WTC11 (cell line): ENCODE measurements at places on chromosomes 5 and 9. TPM values are rescaled to one million over a fixed set of nuclear protein-coding genes. Genes with fewer than 3 reads are reported as not detected.

RNF180 gene
- total RNA-seq: 2.5 to 3.4 TPM (median 2.7 TPM) in 3 replicates

DNA sequence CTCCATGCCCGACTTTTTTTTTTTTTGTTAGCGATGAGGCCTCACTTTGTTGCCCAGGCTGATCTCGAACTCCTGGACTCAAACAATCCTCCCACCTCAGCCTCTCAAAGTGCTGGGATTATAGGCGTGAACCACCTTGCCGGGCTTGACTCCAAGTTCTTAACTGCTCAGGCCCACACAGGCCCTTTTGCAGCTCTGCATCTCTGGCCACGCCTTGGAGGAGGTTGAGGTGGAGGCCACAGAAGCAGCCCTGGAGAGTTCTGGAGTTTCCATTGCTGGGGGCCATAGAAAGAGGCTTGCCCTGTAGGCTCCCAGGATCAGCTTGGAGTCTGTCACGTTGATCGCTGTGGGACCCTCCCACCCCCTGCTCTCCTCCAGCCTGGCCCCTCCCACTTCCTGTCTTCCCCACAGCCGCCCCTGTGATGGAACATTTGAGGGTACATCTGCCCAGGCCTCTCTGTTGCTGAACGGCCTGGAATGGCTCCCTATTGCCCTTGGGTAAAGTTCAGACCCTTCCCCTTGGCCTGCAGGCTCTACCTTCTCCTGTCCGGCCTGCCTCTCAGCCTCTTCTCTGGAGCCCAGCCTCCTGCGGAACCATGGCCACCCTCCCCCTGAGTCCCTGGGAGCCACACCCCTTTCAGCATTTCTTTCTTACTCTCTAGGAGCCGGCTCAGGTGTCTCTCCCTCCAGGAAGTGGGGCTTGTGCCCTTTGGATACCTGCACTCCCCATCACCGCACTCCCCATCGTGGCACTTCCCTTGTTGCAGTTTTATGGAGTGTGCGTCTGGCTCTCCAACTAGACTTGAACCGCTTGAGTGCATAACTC lies 30.4 kb upstream of the IER5L start:
- peak overlapping the region; percentile 97 for H3K4me3 ChIP-seq
- peaks cover 38% of the 10 kb centered on the region for H3K4me1 ChIP-seq
- peaks cover 3% of the 10 kb centered on the region; the same call in 1 of the 2 replicates for H3K27me3 ChIP-seq
- H3K36me3 ChIP-seq: peaks cover 4% of the 10 kb centered on the region
- peak; percentile 84 for DNase-seq

- H3K36me3 ChIP-seq: no peaks in the 10 kb centered on the region
- 0 out of 2 replicates have a peak overlapping the region, but pooled peaks have one; percentile 19 for H3K27ac ChIP-seq
- H3K4me3 ChIP-seq: no peak overlapping the region
- H3K4me1 ChIP-seq: peaks cover 41% of the 10 kb centered on the region
These were observed 96.8 kb downstream of the INIP start for GRCh38 chr9:112621018-112621655.

GRCh38 chr9:92968081-92968480 lies 20.8 kb downstream of the FGD3 start:
- H3K27me3 ChIP-seq: no peaks in the 10 kb centered on the region; the same call in 1 of the 2 replicates
- H3K27ac ChIP-seq: no peak overlapping the region
- H3K4me3 ChIP-seq: no peak overlapping the region
- H3K4me1 ChIP-seq: peaks cover 54% of the 10 kb centered on the region

DNA sequence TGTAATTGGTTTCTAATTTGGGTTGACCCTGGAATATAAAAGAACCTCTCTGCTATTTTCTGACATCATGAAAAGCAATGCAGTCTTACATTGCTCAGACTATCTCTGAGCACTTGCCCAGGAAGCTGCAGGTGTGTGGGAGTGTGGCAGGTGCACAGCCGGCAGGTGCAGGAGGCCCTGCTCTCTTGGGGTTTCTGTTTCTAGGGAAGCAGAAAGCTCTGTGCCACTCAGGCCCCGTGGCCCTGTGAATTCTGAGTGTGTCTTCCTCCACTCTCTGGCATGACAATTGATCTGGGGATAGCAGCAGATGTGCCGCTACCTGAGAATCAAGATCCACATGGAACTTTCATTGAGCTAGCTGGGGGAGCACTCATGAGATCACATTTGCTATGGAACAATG lies 45.7 kb upstream of the IRX2 start:
- no peak overlapping the region for H3K27ac ChIP-seq
- H3K36me3 ChIP-seq: peaks cover 8% of the 10 kb centered on the region; the same call in 1 of the 2 replicates
- 0 out of 2 replicates have a peak, but pooled peaks cover 3% of the 10 kb centered on the region for H3K4me1 ChIP-seq
- no peak overlapping the region for H3K4me3 ChIP-seq
- DNase-seq: no peak
- H3K27me3 ChIP-seq: 0 out of 2 replicates have a peak, but pooled peaks cover 2% of the 10 kb centered on the region

GRCh38 chr5:118723021-118723338 lies 265.4 kb downstream of the DTWD2 start:
- no peaks in the 10 kb centered on the region for H3K27me3 ChIP-seq
- H3K36me3 ChIP-seq: peaks cover 6% of the 10 kb centered on the region; the same call in 1 of the 2 replicates
- H3K27ac ChIP-seq: no peak overlapping the region
- DNase-seq: no peak
- H3K4me3 ChIP-seq: no peak overlapping the region

DNA sequence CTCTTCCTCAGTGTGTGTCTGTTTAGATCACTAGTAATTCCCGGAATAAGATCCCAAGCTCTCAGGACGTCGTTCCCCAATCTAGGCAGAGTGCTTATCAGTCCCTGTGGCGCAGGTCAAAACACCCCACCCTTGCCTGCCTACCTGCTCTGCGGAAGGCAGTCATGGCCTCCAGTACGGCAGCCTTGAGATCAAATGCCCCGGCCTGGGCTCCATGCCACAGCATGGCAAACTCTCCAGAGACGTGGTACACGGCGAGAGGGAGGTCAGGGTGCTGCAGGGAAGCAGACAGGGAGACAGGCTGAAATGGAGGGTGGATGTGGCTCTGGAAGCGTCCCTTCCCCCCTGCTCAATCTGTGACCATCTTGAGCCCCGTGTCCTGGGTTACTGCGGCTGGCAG lies 12.0 kb upstream of the HDHD3 start:
- H3K27me3 ChIP-seq: no peaks in the 10 kb centered on the region
- no peak for DNase-seq
- peaks cover 4% of the 10 kb centered on the region for H3K36me3 ChIP-seq
- no peak overlapping the region for H3K27ac ChIP-seq
- no peaks in the 10 kb centered on the region for H3K4me1 ChIP-seq
